Stimulated activated CD4-positive, alpha-beta T cell treated with anti-CD3 and anti-CD28 coated beads, TNF-alpha, amount 100 ng/mL, for 24 hours (primary cell): ENCODE measurements at places on chromosomes 16 and 17.
A peak's percentile ranks its signal among the peaks of the same experiment; 100 is the strongest.

GRCh38 chr16:82783933-82784572 lies 157.3 kb downstream of the CDH13 start:
- DNase-seq: no peak

DNA sequence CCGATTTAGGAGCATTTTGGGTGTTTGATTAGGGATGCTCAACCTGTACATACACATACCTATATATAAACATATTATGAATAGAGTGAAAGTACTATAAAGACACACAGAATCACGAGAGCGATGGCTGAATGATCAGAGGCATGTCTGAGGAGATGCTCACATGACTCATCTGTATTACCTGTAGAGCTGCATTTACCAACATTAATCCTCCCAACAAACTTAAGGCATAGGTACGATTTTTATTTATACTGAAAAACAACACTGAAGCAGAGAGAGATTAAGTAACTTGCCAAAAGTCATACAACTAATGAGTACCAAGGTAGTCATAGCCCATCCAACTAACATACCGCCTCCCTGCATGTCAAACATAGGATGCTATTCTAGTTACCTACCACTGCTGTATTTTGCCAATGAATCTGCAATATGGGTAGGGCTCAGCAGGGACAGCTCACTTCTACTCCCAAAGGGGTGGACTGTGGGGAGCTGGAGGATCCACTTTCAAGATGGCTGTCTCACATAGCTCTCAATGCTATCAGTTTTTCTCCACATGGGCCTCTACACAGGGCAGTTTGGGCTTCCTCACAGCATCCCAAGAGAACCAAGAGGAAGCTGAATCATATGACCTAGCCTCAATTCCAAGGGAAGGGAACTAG lies 7.3 kb downstream of the CYB5D1 start:
- no peak for DNase-seq

- no peak for DNase-seq
Measured at GRCh38 chr17:51046514-51047384, 73.9 kb downstream of the SPAG9 start.

GRCh38 chr17:47087093-47087492 lies 102.0 kb downstream of the CDC27 start:
- DNase-seq: no peak

GRCh38 chr17:17051791-17052461 lies 9.7 kb downstream of the MPRIP start:
- no peak for DNase-seq

DNA sequence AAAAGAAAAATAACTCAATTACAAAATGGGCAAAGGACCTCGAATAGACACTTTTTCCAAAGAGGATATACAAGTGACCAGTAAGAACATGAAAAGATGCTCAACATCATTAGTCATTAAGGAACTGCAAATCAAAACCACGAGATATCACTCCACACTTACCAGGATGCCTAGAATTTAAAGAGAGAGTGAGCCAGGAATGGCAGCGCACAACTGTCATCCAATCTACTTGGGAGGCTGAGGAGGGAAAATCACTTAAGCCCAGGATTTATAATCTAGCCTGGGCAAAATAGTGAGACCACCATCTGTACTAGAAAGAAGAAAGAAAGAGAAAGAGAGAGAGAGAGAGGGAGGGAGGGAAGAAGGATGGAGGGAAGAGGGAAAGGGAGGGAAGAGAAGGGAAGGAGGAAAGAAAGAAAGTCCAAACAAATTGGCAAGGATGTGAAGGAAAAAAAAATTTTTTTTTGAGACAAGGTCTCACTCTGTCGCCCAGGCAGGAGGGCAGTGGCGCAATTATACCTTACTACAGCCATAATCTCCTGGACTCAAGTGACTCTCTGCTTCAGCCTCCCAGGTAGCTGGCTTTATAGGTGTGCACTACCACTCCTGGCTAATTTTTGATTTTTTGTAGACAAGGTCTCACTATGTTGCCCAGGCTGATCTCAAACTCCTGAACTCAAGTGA lies 22.6 kb downstream of the TBX2 start:
- no peak for DNase-seq

DNA sequence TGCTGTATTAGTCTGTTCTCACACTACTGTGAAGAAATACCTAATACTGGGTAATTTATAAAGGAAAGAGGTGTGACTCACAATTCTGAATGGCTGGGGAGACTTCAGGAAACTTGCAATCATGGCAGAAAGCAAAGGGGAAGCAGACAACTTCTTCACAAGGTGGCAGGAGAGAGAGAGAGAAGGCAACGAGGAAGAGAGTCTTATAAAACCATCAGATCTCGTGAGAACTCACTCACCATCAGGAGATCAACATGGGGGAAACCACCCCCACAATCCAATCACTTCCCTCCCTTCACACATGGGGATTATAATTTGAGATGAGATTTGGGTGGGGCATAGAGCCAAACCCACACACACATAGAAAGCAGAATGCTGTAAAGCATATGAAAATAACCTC lies 896.2 kb downstream of the CDH11 start:
- DNase-seq: no peak

GRCh38 chr17:28553000-28553505 lies 629 bp upstream of the UNC119 start:
- DNase-seq: no peak

DNA sequence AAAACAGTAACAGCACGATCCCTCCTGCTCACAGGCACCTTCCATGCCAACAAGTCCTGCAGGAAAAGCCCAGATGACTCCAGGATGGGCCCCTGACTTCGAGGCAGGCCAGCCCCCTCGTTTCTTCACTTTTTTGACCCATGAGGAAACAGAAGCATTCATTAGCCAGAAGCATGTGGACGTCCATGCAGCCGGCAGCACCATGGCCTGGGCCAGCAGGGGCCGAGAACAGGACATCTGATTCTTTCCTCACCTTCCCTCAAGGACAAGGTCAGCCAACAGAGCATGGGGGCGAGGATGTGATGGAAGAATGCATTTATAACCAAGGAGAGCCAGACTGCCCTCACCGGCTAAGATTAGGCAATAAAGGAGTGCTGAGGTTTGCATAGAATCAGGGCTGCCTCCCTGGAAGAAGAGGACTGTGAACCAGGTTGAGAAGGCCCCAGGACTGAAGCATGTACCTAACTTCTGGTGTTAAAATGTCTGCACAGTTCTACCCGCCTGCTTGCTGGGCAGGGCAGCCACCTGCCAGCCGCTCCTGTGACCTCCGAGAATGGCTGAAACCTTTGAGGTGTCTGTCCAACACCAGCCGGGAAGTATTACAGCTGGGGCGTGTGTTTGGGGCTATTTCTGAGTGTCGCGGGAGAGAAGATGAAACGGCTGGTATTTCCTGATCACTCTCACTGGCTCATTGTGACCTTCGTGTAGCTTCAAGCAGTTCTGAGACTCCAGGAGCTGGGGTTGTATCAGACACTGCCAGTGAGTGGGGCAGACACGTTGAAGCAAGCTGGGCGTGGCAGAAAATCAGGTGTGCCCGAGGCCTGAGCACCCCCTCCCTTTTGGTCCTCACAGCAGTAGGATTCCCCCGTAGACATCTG lies 94.0 kb upstream of the TNRC6C start:
- DNase-seq: no peak

GRCh38 chr16:4378161-4378666 lies 6.6 kb downstream of the VASN start:
- DNase-seq: no peak

DNA sequence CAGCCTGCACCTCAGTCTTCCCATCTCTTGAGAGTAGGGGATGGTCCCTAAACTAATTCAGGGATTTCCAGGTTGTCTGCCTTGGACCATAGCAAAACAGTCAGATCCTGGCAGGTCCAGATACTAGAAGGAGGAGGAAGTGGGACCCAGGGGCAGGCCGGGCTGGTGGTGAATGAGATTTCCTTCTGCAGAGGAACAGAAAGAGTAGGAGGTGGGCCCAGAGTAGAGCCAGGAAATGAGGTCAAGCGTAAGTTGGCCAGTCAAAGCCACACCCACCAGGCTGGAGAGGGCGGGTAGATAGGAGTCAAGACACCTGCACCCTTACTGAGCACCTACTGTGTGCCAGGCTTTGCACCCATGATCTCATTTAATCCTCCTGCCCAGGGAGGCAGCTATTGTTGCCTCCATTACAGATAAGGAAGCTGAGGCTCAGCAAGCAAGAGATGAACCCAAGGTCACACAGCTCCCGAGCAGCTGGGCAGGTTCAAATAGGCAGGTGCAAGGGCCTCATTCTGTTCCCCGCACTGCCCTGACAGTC lies 2.6 kb downstream of the CDH5 start:
- no peak for DNase-seq

GRCh38 chr16:48361540-48362144 lies 23.6 kb downstream of the SIAH1 start:
- no peak for DNase-seq

DNA sequence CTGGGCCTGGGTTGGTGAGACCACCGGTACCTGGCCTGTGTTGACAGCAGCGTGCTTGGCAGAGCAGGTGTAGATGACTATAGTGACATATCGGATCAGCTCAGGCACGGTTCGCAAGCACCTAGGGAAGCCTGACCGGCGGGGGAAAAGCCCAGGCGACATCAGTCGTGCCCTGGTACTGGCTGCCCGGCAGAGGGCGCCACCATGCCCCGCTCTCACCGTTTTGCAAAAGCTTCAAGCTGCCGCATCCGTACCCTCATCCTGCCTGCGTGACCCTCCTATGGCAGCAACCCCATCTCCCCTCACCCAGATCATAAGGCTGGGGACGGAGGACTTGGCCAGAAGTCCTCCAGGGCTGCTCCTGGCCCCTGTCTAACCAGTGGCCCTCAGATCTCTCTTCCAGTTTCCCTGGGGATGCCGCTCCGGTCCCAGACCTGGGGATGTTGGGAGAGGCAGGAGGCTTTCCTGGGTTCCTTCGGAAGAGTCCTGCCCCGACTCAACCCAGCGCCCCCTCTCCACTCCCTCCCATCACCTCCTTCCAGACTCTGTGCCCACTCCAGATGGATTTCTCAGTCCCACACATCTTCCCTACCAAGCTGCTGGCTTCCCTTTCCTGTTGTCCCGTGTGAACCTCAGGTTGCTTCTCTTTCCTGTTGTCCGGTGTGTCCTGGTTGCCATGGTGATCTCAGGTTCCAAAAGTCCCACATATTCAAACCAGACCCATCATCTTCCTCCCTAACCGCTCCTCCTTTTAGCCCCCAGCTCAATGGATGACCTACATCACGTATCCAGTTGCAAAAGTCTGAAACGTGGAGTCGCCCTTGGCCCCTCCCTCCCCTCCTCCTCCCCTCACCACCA lies 13.7 kb downstream of the ALOX12B start:
- peak; percentile 73 for DNase-seq

DNA sequence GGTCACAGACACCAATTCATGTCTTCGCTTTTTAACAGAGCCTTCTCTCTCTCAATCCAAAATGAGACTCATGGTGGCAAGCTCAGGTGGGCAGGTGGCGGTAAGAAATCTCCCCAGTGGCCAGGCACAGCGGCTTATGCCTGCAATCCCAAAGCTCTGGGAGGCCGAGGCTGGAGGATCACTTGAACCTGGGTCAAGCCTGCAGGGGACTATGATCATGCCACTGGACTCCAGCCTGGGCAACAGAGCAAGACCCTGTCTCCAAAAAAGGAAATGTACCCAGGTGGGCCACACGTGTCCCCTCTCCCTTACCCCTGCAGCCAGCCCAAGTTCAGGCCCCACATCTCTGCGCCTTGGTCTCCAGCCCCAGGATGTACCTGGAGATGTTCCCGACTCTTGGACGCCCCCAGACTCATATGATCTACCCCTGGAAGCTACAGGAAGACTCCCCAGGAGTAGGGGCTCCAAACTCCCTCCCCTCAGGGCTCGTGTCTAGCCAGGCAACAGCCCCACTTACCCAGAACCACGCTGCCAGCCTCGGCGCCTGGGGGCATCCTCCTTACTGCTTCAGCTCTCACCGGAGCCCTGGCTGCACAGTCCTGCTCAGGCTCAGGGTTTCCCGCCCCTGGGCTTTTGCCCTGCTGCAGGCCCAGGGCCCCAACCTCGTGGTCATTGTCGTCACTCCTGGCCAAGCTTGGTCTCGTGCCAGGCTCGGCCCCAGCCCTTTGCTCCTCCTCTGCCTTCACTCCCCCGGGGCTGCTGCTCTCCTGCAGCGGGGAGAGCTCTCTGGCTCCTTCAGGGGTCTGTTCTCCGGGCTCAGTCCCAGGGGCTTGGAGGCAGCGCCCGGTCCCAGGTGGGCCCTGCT lies 16.2 kb downstream of the MYLK3 start:
- no peak for DNase-seq

GRCh38 chr16:470418-470817 lies 45.0 kb downstream of the RAB11FIP3 start:
- DNase-seq: no peak

DNA sequence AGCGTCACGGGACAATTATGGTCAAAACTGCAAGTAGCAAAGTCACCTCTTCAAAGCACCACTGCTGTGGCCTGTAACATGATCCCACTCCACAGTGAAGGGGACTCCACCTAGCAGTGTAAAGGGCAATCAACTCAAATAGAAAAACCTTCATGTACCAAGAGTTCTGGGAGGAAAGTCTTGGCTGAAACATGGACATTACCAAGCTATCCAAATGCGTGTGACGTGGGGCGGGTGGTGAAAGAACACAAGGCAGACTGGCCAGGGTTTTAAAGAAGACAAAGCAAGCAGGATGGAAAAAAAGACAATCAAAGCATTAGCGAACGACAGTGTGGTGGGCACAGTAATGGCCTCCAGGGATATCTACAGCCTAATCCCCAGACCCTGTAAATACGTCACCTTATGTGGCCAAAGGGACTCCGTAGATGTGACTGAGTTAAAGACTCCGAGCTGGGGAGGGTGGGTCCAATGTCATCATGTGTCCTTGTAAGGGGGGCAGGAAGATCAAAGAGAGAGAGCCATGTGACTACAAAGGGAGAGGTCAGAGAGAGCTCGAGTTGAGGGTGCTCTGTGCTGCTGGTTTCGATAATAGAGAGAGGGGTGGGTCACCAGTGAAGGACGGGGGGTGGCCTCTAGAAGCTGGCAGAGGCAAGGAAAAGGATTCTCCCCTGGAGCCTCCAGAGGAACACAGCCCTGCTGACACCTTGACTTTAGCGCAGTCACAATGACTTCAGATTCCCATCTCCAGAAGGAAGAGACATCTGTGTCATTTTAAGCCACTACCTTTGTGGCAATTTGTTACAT lies 6.0 kb downstream of the HSDL1 start:
- DNase-seq: no peak
